ENCODE measurements at places on chromosomes 6 and 20.
A peak's percentile ranks its signal among the peaks of the same experiment; 100 is the strongest.

- peak; percentile 81 for DNase-seq
Observed at GRCh38 chr6:158536084-158536890, 23.6 kb upstream of the TMEM181 start.

DNA sequence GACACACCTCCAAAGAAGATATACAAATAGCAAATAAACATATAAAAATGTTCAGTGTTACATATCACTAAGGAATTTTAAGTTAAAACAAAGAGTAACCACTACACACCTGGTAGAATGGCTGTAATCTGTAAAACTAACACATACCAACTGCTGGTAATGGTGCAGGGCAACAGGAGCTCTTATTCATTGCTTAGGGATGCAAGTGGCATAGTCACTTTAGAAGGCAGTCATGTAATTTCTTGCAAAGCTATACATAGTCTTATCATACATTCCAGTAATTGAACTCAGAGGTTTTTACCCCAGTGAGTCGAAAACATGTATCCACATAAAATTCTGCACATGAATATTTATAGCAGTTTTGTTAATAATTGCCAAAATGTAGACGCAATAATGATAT is 906.8 kb upstream of the CITED2 start:
- no peak for DNase-seq

- DNase-seq = no peak
Observed at GRCh38 chr6:166439366-166440091, 56.8 kb upstream of the MPC1 start.

DNA sequence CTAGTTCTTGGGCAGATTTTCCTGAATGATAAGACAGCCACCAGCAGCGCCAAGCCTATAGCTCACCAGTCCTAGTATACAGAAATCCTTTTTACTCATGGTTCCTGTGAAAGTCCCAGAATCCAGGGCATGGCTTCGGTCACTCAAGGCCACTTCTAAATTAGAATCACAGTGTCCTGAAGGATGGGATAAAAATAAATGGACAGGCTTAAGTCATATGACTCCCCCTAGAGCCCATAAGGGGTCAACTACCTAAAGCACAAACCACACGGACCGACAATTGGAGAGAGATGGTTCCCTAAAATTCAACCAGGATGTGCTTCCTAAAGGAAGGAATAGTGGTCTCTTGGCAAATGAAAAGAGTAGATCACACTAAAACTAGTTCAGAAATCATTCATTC is 404.1 kb upstream of the PLCB4 start:
- no peak for DNase-seq

GRCh38 chr6:87907521-87907920 is 140.1 kb upstream of the SPACA1 start:
- DNase-seq = peak; percentile 51

All from activated CD4-positive, alpha-beta T cell treated with anti-CD3 and anti-CD28 coated beads, Interleukin-2, amount 10 ng/mL, durations not matched to agents 7 days and 5 days (primary cell).